ENCODE measurements at places on chromosomes 2 and 18. TPM values are rescaled to one million over a fixed set of nuclear protein-coding genes. Genes with fewer than 3 reads are reported as not detected.

Gene PDIA6
- 158 TPM for polyA plus RNA-seq

Gene TUBA3E
- not detected for polyA plus RNA-seq

Gene TRIM43
- polyA plus RNA-seq: not detected

Gene CPO
- polyA plus RNA-seq: not detected

Gene SLC5A7
- not detected for polyA plus RNA-seq

Gene ZRANB3
- 2.5 TPM for polyA plus RNA-seq

Gene PTH2R
- polyA plus RNA-seq: not detected

Gene GALNT14
- not detected for polyA plus RNA-seq

Gene TMEM247
- not detected for polyA plus RNA-seq

DNA sequence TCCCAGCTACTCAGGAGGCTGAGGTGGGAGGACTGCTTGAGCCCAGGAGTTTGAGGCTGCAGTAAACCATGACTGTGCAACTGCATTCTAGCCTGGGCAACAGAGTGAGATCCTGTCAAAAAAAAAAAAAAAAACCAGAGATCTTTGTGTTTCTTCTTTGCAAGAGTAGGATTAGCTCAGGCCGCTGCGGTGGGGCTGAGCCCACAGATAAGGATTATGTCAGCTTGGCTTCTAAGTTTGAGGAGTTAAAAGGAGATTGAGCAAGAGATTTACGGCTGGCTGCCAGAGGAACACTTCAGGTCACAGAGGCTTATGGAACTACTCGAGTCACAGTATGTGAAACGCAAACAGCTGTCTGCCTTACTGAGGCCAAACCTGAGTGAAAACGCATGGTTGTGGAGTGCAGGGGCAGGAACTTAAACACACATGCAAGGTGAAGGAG, 146.7 kb upstream of the L3MBTL4 start:
- no peak for DNase-seq

DNA sequence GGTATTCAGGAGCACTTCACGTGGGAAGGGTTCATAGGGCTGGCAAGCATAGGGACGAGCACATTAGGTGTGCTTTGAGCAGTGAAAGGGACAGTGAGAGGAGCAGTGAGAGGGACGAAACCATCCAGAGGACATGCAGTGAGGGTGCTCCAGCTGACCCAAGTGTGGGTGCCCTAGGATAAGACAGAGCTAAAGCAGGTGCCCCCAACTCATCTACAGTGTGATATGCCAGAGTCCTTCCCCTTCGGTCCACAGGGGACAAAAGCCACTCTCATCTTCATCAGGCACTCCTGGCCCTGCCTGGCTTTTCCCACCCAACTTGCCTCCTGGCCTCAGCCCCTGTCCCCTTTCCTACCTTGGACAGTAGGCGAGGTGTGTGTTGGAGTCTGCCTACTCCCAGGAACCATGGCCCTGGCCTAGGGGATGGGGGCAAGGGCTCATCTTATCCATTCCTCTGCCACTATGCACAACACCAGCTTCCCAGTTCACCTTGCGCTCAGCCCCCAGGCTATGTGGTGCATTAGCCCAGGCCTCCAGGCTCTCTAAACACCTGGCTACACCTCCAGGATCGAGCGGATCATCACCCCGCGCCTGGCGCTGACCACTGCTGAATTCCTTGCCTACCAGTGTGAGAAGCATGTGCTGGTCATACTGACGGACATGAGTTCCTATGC, 16.1 kb upstream of the ANKRD53 start:
- no peak for DNase-seq

- DNase-seq: no peak
These were observed 215.5 kb downstream of the TRIB2 start for GRCh38 chr2:12932192-12932591.

- DNase-seq: no peak
These were observed 65.6 kb downstream of the SCG2 start for GRCh38 chr2:223536546-223536945.

DNA sequence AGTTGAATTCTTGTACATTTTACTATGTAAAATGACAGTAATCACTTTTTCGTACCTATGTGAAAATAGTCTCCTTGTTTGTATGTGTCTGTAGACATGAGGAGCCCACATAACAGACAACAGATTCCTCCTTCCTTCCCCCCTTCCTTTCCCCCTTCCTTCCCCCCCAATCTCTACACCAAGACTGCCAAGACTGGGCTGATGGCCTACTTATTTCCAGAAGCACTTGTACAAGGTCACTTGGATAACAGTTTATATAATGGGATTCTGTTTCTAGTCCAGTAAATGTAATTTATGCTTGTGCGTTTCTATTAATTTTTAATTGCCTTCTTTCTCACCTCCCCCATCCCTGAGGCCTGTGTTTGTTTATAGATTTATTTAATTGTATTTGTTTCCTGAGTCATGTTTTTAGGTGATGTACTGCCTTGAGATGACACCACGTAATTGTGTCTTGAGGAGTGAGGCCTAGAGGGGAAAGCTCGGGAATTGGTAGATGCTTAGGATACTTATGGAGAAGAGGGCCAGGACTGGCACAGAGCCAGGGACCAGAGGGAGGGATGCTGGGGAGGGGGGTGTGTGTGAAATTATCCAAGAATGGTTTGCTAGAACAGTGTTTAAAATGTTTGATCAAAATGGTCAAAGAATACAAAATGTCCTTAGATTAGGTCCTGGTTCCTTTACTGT, 12.3 kb downstream of the B3GNT2 start:
- DNase-seq: no peak

DNA sequence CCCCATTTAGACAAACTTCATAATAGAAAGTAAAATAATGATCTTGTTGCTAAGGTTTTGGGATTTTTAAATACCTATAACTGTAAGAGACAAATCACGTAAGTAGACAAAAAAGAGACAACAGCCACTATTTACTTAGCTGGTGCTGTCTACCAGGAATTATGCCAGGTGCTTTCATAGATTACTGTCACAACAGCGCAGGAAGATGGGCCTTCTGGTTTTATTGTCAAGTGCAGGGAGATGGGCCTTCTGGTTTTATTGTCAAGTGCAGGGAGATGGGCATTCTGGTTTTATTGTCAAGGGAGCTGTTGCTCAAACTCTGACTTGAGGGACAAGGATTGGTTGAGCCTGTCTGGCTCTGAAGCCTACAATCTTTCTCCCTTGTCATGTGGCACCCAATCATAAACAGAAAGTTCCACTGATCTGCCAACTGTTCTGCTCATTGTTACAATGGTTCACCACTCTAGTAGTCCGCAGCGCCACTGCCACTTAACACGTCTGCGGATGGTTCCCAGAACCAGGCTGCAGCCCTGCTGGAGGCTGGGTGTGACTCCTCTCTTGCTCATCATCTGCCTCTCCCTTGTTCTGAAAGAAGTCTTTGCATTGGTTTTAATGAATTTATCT, 95.0 kb downstream of the RNF144A start:
- DNase-seq: no peak

DNA sequence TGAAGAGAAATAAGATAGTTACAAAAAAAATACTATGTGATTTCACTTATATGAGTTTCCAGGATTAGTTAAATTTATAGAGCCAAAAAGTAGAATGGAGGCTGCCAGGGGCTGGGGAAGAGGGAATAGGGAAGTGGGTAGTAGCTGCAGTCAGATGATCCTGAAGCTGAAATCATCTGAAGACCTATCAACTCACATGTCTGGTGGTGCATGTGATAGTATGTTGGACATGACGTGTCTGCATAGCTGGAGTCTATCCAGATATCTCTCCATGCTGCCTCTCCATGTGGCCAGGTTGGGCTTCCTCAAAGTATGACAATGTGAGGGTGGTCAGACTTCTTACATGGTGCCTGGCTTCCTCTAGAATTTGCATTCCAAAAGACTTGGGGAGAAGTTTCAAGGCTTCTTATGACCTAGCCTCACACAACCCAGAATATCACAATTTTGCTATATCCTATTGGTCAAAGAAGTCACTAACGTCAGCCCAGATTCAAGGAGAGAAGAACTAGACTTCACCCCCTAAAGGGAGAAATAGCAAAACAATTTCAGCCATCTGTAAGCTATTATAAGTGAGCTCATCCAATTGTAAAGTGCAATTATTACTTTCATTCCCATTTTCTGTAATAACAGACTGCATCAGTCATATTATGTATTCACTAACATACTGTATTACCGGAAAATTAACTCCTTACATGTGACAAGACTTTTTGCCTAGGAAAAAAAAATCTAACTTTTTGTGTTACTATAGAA, 14.0 kb upstream of the ZNF396 start:
- no peak for DNase-seq

GRCh38 chr2:143686585-143687164, 557.5 kb downstream of the ARHGAP15 start:
- DNase-seq: no peak

DNA sequence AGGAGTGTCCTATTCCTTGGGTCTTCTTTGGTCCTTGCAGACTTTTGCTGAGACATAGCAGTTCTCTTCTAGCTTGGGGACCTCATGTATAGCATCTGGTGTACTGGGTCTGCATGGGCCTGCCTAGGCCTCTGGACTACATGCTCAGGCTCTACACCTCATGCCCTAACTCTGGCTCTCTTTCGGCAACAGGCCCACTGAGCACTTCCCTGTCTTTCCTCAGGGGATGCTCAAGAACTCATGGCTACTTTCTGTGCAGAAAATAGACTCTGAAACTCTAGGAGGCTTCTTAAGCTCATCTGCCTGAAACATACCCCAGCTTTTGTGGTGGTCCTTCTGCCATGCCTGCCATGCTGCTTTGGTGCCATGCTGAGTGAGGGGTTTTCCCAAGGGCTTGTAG, 21.5 kb upstream of the CPS1 start:
- no peak for DNase-seq

DNA sequence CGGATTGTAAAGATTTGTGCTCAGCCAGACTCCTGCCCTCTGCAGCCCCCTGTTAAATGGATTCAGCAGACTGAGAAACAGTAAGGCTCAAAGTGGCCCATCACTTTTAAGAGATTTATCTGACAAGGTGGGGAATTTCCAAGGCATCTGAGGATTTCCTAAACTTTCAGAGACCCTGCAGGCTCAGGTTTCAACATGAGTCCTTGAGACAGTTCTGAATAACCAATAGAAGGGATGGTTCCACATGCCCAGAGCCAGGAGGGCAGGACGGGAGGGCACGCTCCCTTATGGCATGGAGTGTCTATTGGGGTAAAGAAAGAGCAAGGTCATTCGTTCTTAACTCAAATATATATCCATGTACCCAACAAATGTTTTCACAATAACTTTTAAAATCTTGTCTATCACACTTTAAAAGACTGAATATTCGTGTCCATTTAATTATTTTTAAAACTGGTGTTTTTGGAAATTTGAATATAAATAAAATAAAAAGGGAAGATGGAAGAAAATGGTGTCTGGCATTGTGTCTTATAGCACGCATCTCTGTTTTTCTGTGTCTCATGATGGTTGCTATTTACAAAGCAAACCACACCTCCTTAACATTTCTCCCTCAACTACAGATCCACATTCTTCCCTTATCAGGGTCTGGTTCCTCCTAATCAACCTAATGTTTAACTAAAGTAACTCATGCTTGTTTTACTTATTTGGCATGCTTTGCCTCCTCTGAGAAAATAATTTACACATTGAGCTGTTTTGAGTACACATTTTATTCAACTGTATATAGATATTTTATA, 56.0 kb upstream of the DSG1 start:
- no peak for DNase-seq

GRCh38 chr2:139790136-139790535, 1009.9 kb upstream of the NXPH2 start:
- no peak for DNase-seq

- no peak for DNase-seq
These were observed 29.2 kb downstream of the GULP1 start for GRCh38 chr2:188320861-188321260.

DNA sequence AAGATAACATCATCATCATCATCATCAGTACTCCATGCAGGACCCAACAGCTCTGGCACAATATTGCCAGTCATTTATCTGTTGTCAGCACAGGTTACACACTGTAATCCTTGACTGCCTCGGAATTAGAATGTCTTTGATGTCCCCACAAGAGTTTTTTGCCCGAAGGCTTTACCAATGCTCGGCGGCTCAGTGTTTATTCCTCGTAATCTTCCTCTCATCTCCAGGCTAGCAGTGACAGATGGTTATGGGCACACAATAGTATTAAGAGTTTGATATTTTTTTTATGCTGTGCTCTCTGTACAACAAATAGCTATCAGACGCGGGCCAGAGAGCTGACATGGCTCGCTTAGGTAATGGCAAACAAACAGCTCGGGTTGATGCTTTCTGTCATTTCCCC, 515.2 kb downstream of the ZEB2 start:
- DNase-seq: no peak

DNA sequence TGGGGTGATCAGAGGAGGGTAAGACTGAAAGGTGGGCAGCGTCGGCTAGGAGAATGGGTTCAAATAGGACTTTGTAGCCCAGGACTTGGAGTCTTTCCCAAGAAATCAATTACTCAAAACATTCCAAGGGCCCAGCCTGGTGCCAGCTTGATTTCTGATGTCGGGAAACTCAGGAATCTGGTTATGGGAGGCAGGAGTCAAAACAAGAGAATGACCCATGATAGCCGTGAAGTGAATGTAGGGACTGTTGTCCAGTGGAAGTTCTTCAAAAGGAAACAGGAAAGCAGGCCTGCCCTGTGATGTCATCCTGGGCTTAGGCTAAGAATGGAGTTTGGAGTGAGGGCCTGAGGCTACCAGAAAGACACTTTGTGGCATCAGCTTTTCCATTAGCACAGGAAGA, 67.4 kb upstream of the SLC14A2 start:
- DNase-seq: no peak

GRCh38 chr2:209519906-209520305, 96.1 kb downstream of the MAP2 start:
- DNase-seq: no peak

DNA sequence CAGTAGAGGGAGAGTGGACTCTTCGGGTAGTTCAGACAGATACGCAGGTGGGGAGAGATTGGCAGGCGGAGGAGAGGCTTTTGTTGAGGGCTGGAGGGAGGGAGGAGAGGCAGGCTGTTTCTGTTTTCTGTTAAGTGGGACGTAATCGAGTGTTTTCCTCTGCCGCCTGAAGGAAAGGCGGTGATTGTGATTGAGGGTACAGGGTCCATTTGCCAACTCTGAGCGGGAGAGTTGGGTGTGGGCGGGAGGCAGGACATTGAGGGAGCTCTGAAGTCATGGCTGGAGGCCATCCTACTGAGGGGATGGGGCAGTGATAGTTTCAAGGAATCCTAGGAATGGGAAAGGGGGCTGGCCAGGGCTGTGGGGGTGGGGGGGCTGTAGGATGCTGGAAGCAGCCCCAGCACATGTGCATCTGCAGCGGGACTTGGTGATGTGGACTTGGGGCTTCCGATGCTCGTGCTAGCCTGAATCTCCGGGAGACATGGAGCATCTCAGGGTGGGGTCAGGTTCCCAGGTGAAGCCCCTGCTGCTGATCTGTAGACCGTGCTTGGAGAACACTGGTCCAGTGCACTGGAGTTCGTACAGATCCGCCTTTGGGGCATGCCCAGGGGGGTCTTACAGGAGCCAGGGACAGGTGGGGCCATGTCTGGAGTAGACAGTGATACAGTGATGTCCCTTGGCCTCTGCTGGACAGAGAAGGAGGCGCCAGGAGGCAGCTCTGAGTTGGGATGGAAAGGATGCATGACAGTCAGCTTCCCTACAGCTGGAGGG, 167.5 kb downstream of the AGAP1 start:
- DNase-seq: no peak

GRCh38 chr2:21055879-21056790, 12.3 kb upstream of the APOB start:
- no peak for DNase-seq

GRCh38 chr2:121142452-121142851, 142.6 kb downstream of the TFCP2L1 start:
- DNase-seq: no peak

GRCh38 chr2:182066400-182067087, 80.9 kb downstream of the PPP1R1C start:
- no peak for DNase-seq

- DNase-seq: no peak
These were observed 106.9 kb upstream of the ITGB6 start for GRCh38 chr2:160306985-160307384.

Data from CD8-positive, alpha-beta memory T cell (primary cell).